Stimulated activated CD8-positive, alpha-beta memory T cell treated with anti-CD3 and anti-CD28 coated beads, Interleukin-4, amount 100 ng/mL, for 1 hour (primary cell): ENCODE measurements at places on chromosomes 7 and 10.

- DNase-seq: no peak
Measured at GRCh38 chr10:51585742-51586141, 113.7 kb downstream of the CSTF2T start.

DNA sequence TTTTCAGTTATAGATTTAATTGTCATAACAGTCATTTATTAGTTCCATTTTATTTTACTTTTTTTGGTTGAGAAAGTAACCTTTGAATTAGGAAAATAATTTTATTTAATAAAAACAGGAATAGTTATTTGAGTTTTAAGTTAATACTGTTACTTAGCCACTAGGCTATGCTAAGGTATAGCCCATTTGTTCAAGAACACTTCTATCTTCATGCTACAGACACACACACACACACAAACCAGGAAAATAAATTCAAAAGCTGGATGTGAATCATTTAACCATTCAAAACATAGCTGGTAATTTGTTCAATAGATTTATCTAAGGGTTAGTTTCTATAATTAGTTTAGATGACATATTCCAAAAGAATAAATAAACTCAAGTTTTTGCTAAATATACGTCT lies 148.4 kb downstream of the RNF133 start:
- no peak for DNase-seq

DNA sequence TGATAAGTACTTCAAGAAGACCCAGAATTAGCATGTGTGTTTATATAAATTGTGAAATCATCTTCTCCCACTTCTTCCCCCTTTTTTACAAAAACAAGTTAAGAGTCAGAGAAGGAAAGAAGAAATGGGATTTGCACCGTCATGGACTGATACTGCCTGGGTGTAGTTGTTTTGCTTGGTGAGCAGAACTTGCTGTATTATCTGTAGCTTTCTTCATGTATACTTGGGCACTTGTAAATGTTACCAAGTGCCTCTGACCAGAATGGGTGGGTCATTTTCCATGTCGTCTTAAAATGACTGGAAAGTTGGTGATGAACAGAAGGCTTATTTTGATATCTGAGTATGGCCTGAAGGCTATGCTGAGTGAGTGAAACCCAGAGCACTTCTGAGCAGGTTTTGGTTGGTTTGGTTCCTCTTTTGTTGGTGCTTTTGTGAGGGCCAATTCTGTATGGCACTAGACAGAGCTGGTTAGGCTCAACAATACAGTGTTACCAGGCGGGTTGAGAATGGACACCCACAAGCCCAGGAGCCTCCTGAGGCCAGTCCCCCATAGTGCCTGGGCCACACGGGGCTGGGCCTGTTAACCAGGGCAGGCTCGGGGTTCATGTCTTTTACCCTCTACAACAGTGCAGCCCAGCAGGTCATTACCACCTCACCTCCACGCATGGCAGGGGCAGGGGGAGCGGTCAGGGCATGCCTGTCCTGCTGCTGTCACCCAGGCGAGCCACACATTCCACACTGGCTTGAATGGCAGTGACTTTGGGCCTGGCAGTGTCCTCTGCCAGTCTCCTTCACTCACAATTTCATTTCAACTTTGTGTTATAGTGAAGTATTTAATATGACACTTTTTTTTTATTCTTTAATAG lies 115.1 kb downstream of the CCNY start:
- DNase-seq: no peak

DNA sequence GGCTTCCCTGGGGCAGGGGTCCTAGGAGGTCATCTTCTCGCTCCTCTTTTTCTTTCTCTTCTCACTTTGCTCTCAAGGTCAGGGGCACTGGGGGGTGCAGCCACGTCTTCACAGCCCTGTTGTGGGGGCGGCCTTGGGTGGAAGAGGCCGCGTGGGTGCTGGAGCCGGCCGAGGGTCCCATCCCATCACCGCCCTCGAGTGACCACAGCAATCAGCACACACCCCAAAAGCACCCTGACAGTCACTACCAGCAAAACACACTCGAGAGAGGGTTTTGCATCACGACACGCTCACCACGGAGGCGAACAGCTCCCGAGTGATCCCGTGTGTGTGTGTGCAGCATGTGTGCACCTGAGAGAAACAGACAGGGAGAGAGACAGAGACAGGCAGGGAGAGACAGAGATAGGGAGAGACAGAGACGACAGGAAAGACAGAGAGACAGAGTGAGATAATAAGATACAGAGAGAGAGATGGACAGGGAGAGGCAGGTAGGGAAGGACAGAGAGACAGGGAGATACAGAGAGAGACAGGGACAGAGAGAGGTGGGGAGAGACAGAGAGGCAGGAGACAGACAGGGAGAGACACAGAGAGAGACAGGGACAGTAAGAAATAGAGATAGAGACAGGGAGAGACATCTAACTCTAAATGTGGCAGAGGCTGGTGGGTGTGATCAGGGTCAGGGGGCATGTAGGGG lies 100.9 kb downstream of the WDR37 start:
- no peak for DNase-seq

DNA sequence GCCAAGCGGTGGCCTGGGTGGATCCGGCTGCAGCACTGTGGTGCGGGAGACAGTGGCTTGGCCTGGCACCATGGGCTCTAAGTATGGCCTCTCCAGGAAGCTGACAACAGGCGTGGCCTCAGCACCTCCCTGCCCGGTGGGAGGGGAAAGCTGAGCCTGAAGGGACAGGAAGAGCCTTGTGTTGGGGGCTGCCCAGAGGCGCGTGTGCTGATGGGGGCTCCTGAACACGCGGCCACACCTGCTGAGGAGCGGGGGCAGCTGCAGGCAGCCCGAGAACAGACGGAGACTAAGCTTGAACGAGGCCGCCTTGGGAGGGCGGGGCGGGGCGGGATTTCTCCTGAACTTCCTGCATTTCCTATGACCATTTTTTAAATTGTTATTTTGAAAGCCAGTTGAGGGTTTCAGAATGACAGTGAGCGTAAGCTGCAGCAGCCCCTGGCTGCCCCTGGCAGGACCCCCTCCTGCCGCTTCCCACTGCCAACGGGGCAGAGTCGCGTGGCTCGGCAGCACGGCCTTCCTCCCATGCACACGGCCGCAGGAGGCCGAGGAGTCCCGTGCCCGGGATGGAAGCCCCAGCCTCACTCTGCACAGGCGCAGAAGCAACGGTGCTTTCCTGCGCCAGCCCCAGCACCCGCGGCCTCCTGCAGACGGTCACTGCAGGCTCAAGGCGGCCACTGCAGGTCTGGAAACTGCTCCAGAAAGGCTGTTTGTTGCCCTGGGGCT lies 43.2 kb downstream of the DPYSL4 start:
- DNase-seq: no peak

GRCh38 chr10:103687172-103687571 lies 168.2 kb downstream of the SH3PXD2A start:
- DNase-seq: no peak

- no peak for DNase-seq
Measured at GRCh38 chr10:79260811-79261740, 86.2 kb upstream of the PPIF start.

DNA sequence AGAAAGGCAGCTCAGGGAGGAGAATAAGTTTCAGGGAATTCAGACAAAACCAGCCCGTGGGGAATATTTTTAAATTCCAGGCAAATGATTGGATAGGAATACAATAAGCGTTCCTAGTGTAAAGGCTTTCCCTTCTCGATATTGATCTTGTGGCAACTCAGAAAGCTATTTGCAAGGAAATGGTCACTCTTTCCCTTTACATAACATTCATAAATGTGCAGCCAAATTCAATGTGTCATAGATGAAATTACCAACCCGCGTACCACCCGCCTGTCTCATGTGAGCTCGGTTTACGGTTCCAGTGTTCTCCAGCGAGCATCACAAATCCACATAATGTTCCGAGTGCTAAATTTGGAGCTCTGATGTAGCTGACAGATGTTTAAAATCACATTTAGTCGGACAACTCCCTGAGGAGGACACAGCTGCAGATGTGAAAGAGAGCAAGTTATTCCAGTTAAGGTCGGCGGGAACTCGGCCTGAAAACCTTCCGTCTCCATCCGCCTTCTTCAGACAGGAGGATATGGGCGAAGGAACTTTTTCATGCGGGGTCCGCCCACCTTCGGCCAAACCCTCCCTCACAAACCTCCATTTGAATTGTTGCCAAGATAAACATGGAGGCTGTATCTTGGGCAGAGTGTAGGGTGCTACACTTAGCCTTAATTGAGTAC lies 327.0 kb downstream of the RNLS start:
- DNase-seq: no peak

DNA sequence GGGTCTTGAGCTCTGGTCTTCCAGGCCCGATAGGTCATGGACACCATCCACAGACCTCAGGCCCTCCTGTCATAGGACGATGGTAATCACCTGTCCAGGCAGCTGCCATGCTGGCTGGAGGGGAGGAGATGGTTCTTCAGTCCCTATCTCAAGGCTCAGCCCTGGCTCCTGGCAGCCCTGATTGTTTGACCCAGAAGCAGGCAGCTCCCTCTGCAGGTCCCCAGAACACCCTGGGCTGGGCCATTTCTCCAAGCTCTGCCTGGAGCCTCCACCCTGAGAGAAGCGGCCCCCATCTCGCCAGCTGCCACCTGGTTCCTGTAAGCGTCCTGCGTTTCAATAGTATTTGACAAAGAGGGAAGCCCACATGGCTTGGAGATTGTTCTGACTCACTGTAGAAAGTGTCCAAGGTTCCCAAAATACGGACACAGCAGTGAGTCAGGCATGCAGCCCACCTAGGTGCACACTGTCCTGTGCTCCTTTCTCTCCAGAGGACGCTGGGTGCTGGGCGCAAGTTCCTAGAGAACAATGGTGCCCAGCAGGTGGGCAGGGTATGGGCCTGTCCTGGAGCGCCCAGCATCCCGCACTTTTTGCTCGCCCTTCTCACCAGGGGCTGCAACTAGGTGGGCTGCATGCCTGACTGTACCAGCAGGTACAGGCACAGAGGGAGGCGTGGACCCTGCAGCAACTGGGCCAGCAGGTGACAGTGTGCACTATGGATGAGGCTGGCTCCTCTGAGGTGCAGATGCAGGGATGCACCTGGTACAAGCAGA lies 72.4 kb upstream of the EBF3 start:
- no peak for DNase-seq

DNA sequence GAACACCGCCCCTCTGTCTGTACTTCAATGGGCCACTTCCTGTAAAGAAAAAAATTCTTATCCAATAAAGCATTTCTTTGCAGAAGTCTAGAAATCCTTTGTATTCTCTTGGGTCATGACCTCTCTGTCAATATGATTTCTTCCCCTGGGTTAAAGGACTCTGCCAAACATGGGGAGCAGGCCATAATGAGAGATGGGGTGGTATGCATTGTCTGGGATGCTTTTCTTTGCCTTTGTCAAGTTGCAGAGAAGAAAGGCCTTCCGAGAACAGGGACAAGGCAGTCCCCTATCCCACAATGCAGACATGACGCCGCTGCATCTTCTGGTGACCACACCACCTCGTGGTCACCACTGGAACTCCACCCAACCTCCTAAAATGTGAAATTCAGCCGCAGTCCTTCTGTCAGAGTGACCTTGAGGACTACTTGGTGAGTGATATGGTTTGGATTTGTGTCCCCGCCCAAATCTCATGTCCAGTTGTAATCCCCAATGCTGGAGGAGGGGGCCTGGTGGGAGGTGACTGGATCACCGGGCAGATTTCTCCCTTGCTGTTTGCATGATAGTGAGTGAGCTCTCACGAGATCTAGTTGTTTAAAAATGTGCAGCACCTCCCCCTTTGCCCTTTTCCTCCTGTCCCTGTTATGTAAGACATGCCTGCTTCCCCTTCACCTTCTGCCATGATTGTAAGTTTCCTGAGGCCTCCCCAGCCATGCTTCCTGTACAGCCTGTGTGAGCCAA lies 15.2 kb upstream of the FRMPD2 start:
- no peak for DNase-seq

- DNase-seq: no peak
Measured at GRCh38 chr7:4144811-4145510, 537.1 kb upstream of the FOXK1 start.
